ENCODE measurements at places on chromosomes 2 and 18.
A peak's percentile ranks its signal among the peaks of the same experiment; 100 is the strongest.

DNA sequence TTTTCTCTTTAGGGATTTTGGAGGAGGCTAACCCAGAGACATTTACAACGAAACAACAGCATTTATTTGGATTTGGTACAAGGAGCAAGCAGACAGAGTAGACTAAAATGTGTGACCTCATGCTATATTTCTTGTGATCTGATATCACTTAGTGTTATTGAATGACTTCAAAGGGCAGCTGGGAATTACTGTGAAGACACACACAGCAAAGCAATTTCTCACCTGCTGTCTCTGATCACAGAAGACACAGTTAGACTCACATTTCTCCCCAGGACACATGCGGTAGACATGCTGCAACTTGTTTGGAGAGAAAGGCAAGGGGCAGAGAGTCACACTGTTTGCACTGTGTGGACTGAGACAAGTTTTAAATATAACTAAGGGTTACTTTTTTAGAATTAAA is 67.5 kb downstream of the LTBP1 start:
- no peak for DNase-seq

DNA sequence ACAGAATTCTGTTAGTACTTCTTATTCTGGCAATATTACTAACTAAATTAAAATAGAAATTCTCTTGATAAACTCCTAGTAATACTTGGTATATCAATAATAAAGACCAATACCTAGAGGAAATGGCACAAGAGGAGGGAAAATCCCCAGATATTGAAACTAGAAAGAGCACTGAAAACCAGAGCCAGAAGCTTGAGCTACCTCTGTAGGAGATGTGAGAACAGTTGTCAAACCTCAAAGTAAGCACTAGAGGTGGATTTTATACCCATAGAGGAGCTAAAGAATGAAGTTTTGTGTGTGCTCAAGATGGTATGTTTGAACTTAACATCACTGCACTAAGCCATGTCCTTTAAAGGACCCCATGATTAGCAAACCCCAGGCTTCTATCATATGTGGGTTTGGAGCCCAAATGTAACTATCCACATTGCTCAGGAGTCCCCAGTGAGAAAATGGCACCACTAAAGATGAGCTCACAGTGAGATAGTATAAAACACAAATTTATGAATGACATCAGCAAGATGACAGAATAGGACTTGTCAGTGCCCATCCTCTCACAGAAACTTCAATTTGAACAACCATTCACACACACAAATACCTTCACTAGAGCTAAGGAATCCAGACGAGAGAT is 122.1 kb downstream of the PKP4 start:
- no peak for DNase-seq

DNA sequence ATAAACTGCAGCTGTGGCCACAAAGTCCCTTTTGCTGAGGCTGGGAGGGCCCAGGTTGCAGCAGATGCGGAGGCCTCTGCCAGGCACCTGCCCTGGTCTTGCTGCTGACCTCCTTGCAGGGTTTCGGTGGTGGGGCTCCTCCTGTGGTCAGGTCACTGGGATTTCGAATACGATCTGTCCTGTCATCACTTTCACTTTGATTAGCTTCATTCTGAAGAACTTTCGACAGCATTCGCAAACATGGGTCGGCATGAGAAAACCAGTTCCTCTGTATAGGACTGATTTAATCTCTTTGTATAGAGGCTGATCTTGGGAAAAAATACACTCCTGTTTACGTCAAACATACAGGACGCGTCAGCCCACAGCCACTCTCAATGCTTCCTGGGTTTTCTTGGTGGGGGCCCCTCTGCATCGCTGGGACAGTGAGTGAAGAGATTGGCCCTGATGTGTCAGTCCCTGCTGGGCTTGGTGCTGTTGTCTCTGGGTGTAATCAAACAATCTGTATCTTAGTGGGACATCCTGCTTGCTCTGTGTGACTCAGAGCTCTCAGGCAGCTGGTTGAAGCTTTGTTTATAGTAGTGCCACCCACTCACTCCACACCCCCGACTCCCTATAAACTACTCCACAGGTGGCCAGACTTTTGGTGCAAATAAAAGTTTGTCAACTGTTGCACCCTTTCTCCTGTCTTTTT is 209.4 kb upstream of the CXCR4 start:
- no peak for DNase-seq

DNA sequence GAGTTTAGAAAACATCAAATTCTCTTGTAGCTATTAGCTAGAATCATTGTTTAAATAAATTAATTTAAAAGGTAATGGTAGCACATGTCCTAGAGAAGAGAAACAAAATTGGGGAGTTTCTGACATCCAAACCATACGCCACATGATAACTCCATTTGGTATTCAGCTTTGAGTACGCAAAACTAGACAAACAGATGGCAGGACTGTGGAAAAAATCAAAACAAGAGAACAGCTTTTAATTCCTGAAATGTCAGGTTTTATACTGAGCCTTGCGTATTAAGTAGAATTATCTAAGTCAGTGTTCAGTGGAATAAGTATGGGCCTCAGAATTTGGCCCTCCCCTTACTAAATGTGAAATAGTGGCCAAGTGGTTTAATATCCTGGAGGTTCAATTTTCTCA is 82.4 kb upstream of the PDE1A start:
- no peak for DNase-seq

DNA sequence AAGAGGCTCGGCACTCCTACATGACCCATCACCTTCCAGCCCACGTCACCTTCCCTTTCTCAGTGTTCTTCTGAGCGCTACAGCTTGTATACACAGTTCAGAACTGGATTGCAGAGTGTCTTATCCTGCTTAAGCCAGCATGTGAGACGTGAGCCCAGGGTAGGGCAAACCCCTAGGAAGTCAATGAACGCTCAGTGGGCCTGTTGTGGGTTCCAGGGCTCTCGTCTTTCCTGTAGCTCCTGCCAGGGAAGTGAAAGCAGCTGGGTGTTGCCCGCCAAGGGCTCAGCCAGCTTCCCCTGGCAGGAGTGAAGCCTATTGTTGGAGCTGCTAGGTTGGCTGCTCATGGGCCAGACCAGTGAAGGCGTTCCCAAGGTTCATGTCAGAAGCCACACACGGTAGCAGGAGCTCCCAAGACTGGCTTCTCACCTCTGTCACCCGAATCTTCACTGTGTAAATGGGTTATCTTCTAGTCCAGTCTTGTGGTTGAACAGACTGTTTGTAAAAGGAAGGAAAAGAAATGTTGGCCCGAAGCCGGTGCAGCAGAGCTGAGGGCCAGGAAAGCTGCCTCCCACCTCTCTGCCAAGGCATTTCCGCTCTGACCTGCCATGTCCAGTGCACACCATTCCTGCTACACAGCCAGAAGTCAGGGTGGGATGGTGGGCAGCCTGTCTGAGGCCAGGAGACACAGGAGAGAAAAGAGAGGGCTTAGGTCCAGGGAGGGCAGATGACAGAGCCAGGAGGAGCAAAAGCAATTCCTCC is 69.6 kb upstream of the RMDN2 start:
- peak; percentile 63 for DNase-seq

DNA sequence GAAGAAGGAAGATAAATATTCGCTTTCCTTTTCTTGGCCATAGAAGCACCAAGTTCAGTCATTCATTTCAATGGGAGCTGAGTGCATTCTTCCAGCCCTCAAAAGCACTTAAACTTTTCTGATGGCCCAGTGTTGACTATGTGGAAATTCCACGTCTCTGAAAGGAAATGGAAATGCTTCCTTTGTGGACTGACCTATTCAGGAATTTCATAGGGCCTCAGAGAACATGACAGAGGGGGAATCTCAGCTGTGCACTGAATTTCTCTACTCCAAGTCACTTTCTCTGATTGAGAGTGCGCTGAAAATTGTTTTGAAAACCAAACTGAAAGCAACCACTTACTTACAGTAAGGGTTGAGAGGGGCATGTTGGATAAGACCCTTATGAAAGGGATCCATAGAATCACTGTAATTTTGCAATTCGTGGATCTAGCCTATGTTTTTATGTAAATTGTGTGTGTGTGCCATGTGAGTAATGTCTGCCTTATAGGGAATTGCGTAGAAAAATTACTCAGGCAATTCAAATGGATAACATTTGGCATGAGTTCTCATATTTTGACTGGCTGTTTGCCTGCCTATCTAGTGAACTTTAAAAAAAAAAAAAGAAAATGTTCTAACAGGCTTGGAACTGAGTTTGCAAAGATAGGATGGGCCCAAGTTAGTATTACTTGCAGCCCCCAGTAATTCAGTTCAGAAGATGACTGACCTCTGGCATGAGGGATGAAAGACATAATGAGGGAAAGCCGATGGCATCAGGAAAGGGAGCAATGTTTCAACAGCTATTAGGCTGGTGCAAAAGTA is 437.0 kb downstream of the PTPRM start:
- no peak for DNase-seq

GRCh38 chr2:152089238-152089637 is 9.6 kb downstream of the CACNB4 start:
- no peak for DNase-seq

DNA sequence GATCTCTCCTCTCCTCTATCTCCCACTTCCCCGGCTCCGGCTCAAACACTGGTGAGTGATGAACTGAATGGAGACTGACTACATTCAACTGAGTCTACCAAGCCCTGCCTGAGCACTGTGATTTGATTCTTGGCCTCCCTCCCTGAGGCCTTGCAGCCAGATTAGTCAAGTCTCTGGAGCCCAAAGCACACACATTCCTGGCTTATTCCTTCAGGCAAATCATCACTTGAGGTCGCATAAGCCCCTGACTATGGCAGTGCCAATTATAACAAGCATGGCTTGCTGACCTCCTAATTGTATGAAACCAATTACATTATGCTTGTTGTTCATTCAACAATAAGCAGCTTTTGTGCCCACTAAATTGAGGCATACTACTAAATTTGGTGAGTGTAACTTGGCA is 34.6 kb downstream of the EFEMP1 start:
- no peak for DNase-seq

- DNase-seq = peak; percentile 81
These were observed 1.9 kb upstream of the CFAP53 start for GRCh38 chr18:50268022-50268747.

- DNase-seq = peak; percentile 93
These were observed 15.0 kb downstream of the HS1BP3 start for GRCh38 chr2:20635675-20636584.

DNA sequence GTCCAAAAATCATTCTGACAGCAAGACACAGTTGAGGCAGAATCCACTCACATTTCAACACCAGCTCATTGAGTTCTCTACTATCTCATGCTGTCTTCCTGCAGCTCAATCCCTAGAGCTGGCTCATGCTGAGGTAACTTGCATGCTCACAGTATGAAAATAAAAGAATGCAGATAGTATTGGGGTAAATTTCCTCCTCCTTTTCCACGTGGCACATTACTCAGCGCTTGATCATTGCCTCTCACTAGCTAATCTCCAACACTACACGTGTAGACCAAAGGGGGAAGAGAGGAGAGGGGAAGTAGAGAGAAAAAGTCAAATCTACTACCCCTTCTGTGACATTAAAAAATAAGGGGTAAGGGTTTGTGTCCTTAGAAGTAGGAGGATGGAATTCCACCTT is 300.6 kb downstream of the AFF3 start:
- no peak for DNase-seq

- DNase-seq = no peak
These were observed 1934.3 kb downstream of the SUCLG1 start for GRCh38 chr2:82524826-82525225.

Data from femur (tissue), 1 donor.